A673 (cell line): ENCODE measurements at places on chromosomes 11 and 22.
A peak's percentile ranks its signal among the peaks of the same experiment; 100 is the strongest.

DNA sequence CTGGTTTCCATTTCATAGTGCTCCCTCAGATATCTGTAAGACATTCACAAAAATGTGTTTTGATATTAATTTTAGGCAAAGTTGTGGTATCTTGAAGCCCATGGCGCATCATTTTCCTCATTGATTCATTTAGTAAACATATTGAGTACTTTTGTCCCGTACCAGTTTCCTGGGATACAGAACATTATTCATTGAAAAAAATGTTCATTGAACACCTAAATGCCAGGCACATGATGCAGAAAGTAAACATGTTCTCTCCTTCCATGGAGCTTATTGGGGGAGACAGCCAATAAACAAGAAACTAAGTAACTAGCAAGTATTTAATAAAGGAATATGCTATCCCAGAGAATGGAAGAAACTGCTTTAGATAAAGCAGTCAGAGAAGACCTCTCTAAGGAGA lies 195.0 kb downstream of the UVRAG start:
- DNase-seq, result no peak

DNA sequence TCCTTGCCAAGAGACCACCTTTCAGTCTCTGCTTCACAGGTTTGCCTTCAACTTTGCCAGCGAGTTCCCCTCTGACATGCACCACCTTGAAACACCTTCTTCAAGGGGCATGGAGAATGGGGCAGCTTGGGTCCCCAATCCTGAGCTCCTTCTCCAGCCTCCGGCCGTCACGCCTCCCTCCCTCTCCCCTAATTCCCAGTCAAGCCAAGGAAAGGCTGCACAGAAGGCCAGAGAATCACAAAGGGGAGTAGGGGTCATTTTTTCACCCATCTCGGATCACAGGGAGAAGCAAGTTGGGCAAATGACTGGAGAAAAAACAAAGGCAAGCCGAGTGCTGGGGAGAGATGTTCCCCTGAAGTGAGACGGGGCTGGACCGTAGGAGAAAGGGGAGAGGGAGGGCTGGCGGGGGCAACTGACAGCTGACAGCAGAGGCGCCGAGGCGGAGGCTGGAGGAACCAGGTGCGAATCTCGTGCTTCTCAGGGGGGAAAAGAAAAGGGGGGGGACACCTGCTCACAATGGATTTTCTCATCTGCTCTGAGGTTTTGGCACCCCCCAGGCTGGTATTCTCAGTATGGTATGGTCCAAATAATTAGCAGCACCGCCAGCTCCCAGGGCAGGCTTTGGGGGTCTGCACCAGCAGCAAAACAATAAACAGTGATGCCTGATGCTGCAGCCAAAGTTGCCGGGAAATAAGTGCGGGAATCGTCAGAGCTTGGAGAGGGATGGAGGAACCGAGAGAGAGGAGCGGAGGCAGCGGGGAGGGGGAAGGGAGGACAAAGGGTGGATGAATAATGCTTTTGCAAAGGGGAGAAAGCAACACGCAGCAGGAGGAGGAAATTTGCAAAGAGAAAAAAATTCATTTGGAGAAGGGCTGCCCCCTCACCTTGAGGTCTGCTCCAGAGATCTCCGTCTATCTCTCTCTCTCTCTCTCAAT lies 644 bp downstream of the YPEL4 start:
- peak; percentile 39 for DNase-seq

DNA sequence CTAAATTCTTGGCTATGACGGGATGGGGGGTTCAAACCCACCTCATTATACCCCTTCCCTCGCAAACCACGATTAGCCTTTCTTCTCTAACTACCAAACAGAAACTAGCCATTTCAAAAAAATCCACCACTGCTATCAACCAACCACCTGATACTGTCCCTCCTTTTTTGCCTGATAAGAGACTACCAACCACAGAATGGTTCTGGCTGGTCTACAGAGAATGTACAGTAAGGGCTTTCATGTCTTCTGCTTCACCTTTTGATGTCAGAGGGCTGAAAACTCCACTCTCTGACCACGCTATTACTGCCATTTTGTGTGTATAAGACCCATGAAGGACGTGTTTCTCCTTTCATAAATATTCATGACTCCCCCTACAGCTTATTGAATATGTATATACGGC lies 19.1 kb downstream of the RIC3 start:
- DNase-seq, result no peak

DNA sequence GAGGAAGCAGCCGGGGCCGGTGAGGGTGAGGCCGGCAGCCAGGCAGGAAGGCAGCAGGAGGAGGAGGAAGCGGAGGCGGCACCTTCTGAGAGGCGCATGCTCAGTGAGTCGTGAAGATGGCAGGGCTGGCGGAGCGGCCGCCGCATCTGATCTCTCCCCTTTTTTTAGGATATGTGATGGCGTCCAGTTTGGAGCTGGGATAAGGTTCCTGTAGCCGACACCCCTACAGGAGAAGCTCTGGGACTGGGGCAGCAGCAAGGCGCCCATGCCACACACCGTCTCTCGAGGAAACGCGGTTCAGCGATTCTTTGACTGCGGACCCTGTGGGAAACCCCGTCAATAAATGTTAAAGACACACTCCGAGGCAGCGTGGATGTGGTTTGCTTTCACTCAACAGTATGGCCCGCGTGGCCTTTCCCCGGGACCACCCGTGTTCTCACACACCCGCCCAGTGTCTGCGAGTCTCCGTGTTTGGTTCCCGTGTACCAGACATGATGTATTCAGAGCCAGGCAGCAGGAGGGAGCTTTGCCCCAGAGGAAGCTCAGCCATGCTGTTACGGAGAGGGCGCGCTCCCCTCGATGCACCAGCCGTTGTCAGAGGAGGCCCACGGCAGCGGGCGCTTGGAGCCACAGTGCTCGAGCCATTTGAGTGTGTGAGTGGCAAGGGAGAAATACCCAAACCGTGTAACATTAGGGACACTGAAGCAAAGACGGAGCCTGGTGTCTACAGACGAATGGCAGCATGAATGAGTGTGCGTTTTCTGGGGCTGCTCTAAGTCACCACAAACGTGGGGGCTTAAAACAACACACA lies 27.7 kb upstream of the PARVB start:
- DNase-seq, result no peak

- peak; percentile 57 for DNase-seq
Measured at GRCh38 chr11:74634537-74634936, 42.2 kb downstream of the POLD3 start.

DNA sequence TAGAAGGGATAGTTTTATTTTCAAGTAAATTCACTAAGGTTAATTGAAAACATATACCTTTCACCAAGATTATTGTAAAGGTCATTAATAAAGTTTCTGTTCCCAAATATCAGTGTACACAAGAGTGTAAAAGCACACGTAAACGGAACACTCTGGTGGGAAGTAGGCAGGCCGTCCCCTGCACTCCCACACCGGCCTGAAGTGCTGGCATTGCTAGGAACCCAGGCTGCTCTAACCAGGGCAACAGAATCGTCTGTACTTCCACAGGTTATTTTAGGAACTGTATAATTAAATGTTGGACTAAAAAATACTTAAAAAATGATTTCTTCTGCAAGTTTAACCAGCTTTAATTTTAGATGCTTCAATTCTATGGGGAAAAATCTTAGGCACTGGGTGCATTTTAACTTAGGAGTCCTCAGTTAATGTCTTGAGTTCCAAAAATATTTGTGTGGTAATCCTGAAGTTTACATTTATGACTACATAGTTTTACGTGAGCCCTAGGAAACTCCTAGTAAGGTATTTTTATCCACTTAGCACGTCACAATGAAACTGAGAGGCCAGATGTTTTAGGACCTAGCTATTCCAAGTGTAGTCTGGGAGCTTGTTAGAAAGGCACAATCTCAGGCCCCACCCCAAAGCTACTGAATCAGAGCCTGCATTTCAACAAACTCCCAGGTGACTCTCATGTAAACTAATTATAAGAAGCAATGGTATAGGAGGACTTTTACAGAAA lies 31.2 kb downstream of the KMT5B start:
- no peak for DNase-seq

DNA sequence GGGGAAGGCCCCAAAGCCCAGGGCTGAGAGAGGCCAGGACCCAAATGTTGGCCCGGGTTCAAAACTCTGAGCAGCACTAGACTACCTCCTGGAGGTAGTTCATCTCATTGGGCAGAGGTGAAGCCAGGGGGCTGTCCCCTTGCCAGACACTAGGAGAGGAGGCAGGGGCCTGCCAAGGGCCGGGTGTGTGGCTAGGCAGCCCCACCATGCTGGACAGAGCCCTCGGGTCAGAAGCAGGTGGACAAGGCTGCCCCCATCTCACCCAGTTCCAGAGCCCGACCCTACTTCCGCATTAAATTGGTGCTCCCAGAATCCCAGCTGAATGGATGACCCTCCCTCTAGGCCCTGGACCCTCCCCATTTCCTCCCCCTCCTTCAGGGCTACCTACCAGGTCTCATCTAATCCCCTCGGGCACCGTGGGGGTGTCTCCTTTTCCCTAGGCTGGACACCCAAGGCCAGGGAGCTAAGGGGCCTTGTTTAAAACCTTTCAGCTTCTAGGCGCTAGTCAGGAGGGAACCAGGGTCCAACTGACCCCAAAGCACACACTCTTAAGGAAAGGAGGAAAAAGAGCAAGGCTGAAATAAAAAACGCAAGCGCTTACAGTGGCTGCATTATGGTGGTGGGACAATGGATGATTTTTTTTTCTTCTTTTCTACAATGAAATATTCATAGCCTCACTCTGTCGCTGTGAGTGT lies 72.1 kb upstream of the TCF20 start:
- no peak for DNase-seq

- DNase-seq, result peak; percentile 41
Measured at GRCh38 chr11:74417379-74417804, 19.2 kb upstream of the PGM2L1 start.

- DNase-seq, result no peak
Measured at GRCh38 chr11:115475564-115475963, 28.7 kb downstream of the CADM1 start.

GRCh38 chr11:68141246-68142027 lies 20.2 kb upstream of the CHKA start:
- DNase-seq, result no peak

DNA sequence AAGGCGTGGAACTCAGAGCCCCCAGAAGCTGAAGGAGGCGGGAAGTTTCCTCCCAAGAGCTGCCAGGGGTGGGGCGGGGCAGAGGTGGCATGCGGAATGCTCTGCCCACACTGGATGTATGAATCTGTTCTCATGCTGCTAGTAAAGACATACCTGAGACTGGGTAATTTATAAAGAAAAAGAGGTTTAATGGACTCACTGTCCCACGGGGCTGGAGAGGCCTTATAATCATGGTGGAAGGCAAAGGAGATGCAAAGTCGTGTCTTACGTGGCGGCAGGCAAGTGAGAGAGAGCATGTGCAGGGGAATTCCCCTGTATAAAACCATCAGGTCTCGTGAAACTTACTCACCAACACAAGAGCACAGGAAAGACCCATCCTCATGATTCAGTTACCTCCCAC lies 57.6 kb downstream of the SMIM38 start:
- no peak for DNase-seq

- no peak for DNase-seq
Measured at GRCh38 chr11:126387857-126388256, 32.4 kb downstream of the ST3GAL4 start.

- no peak for DNase-seq
Measured at GRCh38 chr22:46534177-46534776, 3.1 kb downstream of the CELSR1 start.

DNA sequence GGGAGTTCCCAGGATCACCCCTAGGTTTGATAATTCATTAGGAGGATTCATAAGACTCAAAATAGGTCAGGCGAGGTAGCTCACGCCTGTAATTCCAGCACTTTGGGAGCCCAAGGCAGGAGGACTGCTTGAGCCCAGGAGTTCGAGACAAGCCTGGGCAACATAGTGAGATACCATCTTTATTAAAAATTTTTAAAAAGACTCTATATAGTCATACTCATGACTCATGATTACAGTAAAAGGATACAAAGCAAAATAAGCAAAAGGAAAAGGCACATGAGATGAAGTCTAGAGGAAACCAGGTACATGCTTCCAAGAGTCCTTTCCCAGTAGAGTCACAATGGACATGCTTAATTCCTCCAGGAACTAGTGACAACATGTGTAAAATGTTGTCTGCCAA lies 13.9 kb upstream of the PTS start:
- no peak for DNase-seq

- DNase-seq, result no peak
Measured at GRCh38 chr22:31938296-31938695, 6.0 kb upstream of the YWHAH start.

DNA sequence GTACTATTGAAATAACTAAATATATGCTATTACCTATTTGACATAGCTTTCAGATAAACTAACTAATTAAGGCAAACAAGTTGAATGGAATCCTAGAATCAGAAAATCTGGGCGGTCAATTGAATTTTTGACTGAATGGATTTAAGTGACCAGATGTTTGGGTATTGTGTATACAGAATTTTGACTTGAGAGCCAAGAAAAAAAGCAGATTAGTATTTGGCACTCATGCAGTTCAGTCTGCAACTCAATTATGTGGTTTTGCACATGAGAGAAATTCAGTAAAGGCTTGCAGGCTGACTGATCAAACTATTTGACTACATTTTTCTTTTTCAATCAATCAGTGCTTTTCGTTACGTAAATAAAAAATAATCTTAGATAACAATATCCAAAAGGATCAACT lies 254.8 kb downstream of the GUCY1A2 start:
- no peak for DNase-seq

DNA sequence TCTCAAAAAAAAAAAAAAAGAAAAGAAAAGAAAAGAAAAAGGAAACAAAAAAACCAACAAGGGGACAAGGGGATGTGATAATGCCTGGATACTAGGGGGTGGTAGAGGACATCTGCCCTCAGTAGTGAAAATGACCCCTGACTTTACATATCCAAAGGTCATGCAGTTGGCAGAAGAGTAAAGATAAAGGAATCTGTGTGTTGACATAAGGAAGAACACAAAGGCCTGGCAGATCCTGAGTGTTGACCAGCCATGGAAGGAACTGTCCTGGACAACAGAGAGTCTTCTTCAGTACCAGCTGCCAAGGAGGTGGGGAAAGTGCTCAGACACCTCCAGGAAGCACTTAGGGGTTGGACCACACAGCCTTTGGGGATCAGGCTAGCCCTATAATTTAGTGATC lies 12.6 kb downstream of the SLC43A1 start:
- no peak for DNase-seq

- DNase-seq, result no peak
Measured at GRCh38 chr11:70737816-70738630, 339.7 kb downstream of the CTTN start.

GRCh38 chr11:96459751-96460150 lies 69.9 kb downstream of the JRKL start:
- no peak for DNase-seq
